ENCODE measurements at places on chromosomes 4 and X.

GRCh38 chr4:121829511-121829910 is 5.8 kb upstream of the CCNA2 start:
- no peak for DNase-seq

GRCh38 chr4:140304346-140304745 is 69.1 kb upstream of the SCOC start:
- DNase-seq: no peak

- no peak for DNase-seq
Measured at GRCh38 chr4:80294206-80294605, 27.7 kb downstream of the FGF5 start.

GRCh38 chrX:153727123-153727931 is 2.7 kb downstream of the ABCD1 start:
- DNase-seq: no peak

DNA sequence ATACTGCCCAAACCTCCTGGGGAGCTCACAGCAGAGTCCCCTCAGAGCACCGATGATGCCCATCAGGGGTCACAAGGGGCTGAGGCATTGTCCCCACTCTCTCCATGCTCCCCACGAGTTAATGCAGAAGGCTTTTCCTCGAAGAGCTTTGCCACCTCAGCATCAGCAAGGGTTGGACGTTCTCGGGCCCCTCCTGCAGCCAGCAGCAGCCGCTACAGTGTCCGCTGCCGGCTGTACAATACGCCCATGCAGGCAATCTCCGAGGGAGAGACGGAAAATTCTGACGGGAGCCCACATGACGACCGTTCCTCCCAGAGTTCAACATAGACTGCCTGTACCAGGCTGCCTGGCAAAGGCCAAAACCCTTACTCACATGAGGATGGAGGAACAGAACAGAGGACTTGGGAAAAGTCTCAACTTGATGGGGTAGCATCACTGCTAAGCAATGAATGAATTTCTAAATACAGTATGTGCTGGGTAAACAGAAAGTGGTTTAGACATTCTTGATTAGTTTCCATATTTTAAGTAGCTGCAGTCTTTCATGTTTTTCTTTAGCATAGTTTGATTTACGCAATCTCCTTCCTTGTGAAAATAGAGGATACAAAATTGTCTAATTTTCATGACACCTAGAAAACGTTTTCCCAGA is 5.0 kb upstream of the SCML1 start:
- no peak for DNase-seq

DNA sequence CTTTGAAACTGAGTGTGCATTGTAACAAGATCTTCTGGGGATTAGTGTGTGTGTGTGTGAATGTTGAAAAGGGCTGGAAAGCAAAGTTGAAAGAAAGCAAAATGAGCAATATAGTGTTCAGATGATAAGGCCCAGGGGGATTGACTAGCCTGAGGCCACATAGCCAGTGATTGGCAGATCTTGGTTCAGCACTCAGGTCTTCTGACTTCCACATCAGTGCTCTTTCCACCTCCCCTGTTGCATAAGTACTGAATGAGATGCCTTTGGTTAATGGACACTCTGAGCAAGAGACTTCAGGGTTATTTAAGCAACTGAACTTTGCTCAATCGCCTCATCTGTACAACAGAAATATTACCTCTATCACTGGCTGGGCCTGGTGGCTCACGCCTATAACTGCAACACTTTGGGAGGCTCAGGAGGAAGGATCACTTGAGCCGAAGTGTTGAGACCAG is 120.4 kb downstream of the TMEM164 start:
- no peak for DNase-seq

- no peak for DNase-seq
Measured at GRCh38 chr4:98474408-98474844, 184.0 kb downstream of the TSPAN5 start.

GRCh38 chrX:42992199-42992943 is 214.4 kb upstream of the PPP1R2C start:
- DNase-seq: no peak

DNA sequence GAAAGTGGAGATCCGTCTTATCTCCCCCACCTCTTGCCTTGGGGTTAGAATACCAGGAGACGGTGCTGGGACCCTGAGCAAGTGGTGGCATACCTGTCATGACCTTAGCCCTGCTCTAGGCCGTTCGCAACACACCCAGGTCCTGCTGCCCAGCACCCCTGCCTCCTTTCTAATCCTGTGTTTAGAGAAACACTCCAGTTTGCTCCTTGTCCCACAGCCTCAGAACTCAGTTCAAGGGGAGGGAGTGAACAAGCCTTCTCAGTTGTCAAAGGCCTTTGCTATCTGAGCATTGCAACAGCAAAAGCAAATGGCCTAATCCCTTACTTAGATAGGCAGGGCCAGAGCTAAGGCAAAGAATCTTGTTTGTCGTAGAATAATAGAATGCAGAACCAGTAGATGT is 67.9 kb downstream of the CHRNA9 start:
- no peak for DNase-seq

GRCh38 chr4:168744021-168744420 is 247.2 kb downstream of the PALLD start:
- DNase-seq: no peak

- no peak for DNase-seq
Measured at GRCh38 chrX:41688835-41689234, at the start of gene GPR34. GPR34 (plus strand) TSS chrX:41688973; CDS start chrX:41695634, 6,661 bp downstream.

GRCh38 chr4:74623041-74623440 is 171.3 kb downstream of the BTC start:
- no peak for DNase-seq

- no peak for DNase-seq
Measured at GRCh38 chr4:54548098-54548620, 109.6 kb upstream of the KIT start.

- no peak for DNase-seq
Measured at GRCh38 chrX:74853255-74853654, 72.0 kb downstream of the NEXMIF start.

- no peak for DNase-seq
Measured at GRCh38 chrX:49284212-49284611, 14.6 kb downstream of the PPP1R3F start.

GRCh38 chr4:100041646-100042045 is 91.6 kb upstream of the H2AZ1 start:
- no peak for DNase-seq

- DNase-seq: no peak
Measured at GRCh38 chrX:107552930-107553329, 75.4 kb upstream of the PRPS1 start.

- DNase-seq: no peak
Measured at GRCh38 chrX:3577551-3577950, 135.9 kb downstream of the PRKX start.

- DNase-seq: no peak
Measured at GRCh38 chr4:149793459-149793858, 22.2 kb downstream of the IQCM start.

DNA sequence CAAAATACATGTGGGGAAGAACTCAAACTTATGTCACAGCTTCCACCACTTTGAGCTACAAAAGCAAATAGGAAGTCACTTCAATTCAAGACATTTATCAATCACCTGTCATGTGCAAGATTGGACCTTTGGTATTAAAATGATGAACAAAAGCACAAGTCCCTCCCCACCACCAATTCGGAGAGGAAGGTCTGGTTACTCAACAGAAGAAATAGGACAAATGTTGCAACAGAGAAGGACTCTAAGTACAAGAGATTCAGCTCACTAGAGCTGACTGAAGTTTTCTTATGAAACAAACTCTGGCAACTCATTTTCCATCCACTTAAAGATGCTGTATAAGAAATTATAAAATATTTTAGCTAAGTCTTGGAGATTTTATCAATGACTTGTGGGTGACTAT is 16.0 kb upstream of the MMRN1 start:
- DNase-seq: no peak

GRCh38 chrX:39899856-39900776 is 197.6 kb downstream of the BCOR start:
- DNase-seq: no peak

- no peak for DNase-seq
Measured at GRCh38 chr4:68390205-68390935, 40.5 kb upstream of the YTHDC1 start.

DNA sequence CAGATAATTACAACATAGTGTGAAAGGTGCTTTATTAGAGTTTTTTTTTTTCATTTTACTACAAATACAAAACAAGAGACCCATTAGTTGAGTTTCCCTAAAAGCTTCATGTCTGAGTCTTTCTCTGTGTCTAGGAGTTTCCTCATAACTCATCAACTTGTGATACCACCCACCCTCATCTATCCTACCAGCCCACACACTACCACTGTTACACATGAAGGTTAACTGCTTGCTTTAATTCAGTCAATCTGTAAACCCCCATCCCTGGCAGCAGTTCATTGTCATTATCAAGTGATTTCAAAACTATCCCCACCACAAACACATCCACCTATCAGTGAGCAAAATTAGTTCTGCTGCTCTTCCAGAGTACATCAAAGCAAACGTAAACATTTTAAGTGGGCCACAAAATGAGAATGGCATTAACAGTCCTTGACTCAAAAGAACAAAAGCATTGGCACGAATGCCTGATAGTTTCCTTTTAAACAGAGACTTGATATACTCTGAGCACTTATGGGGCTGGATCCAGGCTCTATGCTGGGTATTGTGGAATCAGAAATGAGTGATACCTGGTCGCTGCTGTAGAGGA is 331.6 kb upstream of the FAM241A start:
- DNase-seq: no peak

- no peak for DNase-seq
Measured at GRCh38 chrX:42398967-42399631, 378.9 kb downstream of the PPP1R2C start.

- no peak for DNase-seq
Measured at GRCh38 chr4:118345813-118346212, 7.0 kb downstream of the PRSS12 start.

DNA sequence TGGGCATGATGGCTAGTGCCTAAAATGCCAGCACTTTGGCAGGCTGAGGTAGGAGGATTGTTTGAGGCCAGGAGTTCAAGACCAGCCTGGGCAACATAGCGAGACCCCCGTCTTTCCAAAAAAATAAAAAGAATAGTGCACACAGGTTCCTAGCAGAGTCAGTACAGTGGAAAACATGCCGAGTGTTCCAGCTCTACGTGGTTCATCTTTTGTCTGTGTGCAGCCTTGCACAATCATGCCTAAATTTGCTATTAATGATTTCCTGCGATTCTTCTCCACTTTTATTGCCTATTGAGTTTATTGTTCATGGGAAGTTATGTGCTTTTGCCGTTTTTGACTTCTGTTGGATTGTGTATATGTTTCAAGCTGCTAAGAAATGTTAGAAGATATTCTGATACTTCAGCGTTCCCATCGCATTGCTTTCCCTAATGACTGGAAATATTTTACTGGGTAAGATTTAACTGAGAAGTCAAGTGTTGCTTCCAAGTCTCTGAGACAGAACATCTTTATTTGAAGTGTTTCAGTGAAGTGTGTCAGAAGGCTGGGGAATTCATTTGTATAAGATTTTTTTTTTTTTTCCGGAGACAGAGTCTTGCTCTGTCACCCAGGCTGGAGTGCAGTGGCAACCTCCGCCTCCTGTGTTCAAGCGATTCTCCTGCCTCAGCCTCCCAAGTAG is 11.3 kb downstream of the DOCK11 start:
- no peak for DNase-seq

GRCh38 chr4:2871911-2872310 is 28.3 kb downstream of the ADD1 start:
- DNase-seq: no peak

- DNase-seq: no peak
Measured at GRCh38 chr4:159542296-159542695, 439.4 kb downstream of the RAPGEF2 start.

GRCh38 chr4:7546152-7546808 is 111.5 kb upstream of the PSAPL1 start:
- DNase-seq: no peak

DNA sequence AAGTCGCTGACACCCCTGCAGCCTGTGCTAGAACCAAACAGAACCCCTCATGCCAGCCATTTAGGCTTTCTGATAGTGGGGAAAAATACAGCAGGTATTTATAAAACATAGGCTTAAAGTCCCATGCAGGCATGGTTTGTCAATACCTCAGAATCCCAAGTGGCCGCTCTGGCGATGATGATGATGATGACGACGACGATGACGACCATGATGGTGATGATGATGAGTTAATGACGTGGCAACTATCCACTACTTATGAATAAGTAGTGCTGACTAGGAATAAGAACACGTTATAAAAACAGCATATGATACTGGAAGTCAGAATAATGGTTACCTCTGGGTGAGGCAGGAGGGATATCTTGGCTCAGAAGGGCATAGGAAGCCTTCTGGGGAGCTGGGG is 18.0 kb downstream of the CCDC149 start:
- DNase-seq: no peak

- DNase-seq: no peak
Measured at GRCh38 chr4:125492957-125493356, 178.2 kb downstream of the FAT4 start.

DNA sequence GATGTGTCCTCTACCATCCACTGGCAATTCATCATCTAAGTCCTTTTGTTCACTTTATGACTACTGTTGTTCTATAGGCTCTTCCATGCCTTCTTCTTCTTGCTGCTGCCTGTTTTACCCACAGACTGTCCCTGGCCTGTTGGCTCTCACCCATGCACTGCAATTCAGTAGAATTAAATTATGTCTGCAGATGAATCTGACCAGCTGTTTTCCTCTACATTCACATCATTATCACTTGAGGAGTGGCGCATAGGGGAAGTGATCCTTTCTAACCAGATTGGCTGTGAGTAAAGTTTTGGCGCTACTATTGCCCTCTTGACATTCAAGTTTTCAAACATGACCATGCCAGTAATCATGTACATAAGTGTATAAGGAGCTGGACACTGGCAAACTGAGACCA is 91.7 kb downstream of the FRMPD4 start:
- no peak for DNase-seq

GRCh38 chr4:8143392-8144140 is 15.0 kb downstream of the ABLIM2 start:
- no peak for DNase-seq

- no peak for DNase-seq
Measured at GRCh38 chr4:2415881-2416563, 2.4 kb downstream of the ZFYVE28 start.

DNA sequence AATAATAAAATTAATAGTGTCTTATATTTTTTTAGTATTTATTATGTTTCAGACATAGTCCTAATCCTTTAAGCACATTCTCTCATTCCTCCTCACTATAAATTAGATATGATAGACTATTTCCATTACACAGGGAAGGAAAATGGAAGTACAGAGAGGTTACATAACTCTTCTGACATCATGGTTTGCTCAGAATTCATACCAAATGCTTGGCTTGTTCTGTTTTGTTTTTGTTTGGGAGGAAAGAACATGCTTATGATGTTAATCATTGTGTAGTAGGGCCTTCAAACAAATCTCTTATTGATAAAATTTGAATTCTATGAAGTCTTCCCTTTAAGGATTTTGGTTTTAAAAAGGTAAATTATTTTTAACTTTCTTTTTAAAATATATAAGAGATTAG is 59.5 kb downstream of the RXFP1 start:
- no peak for DNase-seq

- DNase-seq: no peak
Measured at GRCh38 chrX:12210196-12210815, 72.0 kb downstream of the FRMPD4 start.

- DNase-seq: no peak
Measured at GRCh38 chrX:18941896-18942295, 42.0 kb downstream of the PHKA2 start.

GRCh38 chrX:74344280-74344622 is 40.3 kb downstream of the ZCCHC13 start:
- DNase-seq: no peak

GRCh38 chr4:25703731-25704388 is 48.2 kb downstream of the SLC34A2 start:
- DNase-seq: no peak
